IMR-90 (cell line): ENCODE measurements at places on chromosomes 4 and X. TPM values are rescaled to one million over a fixed set of nuclear protein-coding genes. Genes with fewer than 3 reads are reported as not detected.

MTNR1A gene
- not detected in 2 replicates for total RNA-seq

DNA sequence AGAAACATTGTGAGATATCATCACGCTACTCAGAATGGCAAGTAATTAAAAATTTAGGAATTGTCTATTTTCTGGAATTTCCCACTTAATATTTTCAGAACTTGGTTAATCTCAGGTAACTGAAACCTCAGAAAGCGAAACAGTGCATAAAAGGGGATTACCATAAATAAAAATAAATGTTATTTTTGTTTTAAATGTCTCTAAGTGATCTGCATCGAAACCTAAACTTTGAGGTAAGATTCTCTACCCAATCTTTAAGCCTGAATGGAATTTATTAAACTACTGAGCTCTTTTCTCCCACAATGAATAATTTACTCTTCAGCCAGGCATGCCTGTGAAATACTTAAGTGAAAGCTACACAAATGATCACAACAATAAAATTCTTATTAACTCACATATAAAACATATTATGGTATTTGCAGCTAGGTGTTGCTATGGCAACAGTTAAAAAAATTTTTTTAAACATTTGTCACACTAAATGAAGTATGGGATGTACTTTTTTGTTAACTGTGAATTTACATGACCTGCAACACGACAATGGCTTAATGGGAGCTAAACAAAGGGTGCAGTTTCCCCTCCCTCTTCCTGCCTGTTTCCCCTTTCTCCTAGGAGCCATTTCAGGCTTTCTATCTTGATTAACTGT lies 220.2 kb upstream of the PRPS2 start:
- H3K4me3 ChIP-seq = no peak overlapping the region
- H3K27ac ChIP-seq = no peak overlapping the region
- no peak for DNase-seq
- H3K4me1 ChIP-seq = no peaks in the 10 kb centered on the region

- DNase-seq = no peak
- no peaks in the 10 kb centered on the region for H3K27me3 ChIP-seq
- H3K4me1 ChIP-seq = no peaks in the 10 kb centered on the region
- H3K4me3 ChIP-seq = no peak overlapping the region
These were observed 18.6 kb downstream of the CEP135 start for GRCh38 chr4:55967376-55967775.

- H3K4me1 ChIP-seq = no peaks in the 10 kb centered on the region
- no peaks in the 10 kb centered on the region for H3K36me3 ChIP-seq
- H3K4me3 ChIP-seq = peak overlapping the region; percentile 76
- no peak for DNase-seq
These were observed 383 bp upstream of the TBC1D19 start for GRCh38 chr4:26583538-26583864.

MYOZ2 gene
- total RNA-seq = under 0.01 and 0.18 TPM in 2 replicates

PDS5A gene
- 33.5 and 53.0 TPM in 2 replicates for total RNA-seq

RRH gene
- not detected in 2 replicates for total RNA-seq

CFP gene
- total RNA-seq = under 0.01 TPM in 2 replicates

- H3K27ac ChIP-seq = no peak overlapping the region
- no peaks in the 10 kb centered on the region for H3K36me3 ChIP-seq
- no peaks in the 10 kb centered on the region for H3K27me3 ChIP-seq
- no peaks in the 10 kb centered on the region for H3K4me1 ChIP-seq
- no peak for DNase-seq
These were observed 1069.4 kb downstream of the C4orf33 start for GRCh38 chr4:130165381-130165780.

- H3K27ac ChIP-seq = no peak overlapping the region
- DNase-seq = no peak
- no peaks in the 10 kb centered on the region for H3K27me3 ChIP-seq
These were observed 10.7 kb downstream of the ATP8A1 start for GRCh38 chr4:42646013-42646784.

RAI2 gene
- not detected in 2 replicates for total RNA-seq

SPANXA1 gene
- not detected in 2 replicates for total RNA-seq

DNA sequence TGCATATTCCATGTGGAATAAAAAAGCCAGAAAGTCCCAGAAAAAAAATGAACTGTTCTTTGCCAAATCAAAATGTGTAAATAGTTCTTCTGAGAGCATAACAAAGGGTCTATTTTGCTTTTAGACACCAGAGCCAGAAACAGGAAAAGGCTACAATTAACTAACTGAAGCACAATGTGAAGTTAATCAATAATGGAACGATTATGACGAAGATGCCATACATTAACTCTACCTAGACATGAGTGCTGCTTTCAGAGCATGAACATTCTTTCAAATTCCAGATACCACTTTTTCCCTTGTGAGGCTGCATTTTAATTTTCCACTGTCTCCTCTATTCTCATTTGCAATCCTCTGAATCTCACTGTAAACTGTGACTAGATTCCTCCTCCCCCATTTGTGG lies 48.7 kb upstream of the PHOX2B start:
- peaks cover 11% of the 10 kb centered on the region for H3K27me3 ChIP-seq
- no peak overlapping the region for H3K27ac ChIP-seq
- no peaks in the 10 kb centered on the region for H3K36me3 ChIP-seq
- no peak for DNase-seq

- no peaks in the 10 kb centered on the region for H3K36me3 ChIP-seq
- no peaks in the 10 kb centered on the region for H3K4me1 ChIP-seq
- no peak overlapping the region for H3K27ac ChIP-seq
- no peaks in the 10 kb centered on the region for H3K27me3 ChIP-seq
These were observed 101.5 kb upstream of the C1GALT1C1 start for GRCh38 chrX:120731386-120731785.

GNRHR gene
- not detected in 2 replicates for total RNA-seq

TBC1D19 gene
- total RNA-seq = 17.6 and 31.4 TPM in 2 replicates

GRCh38 chr4:74123065-74123728 lies 24.2 kb upstream of the CXCL2 start:
- DNase-seq = peak; percentile 15
- H3K27ac ChIP-seq = no peak overlapping the region
- no peak overlapping the region for H3K4me3 ChIP-seq
- H3K36me3 ChIP-seq = no peaks in the 10 kb centered on the region

AFF2 gene
- total RNA-seq = 0.72 and 0.83 TPM in 2 replicates

IBSP gene
- total RNA-seq = not detected in 2 replicates

PDGFC gene
- total RNA-seq = 90.7 and 105 TPM in 2 replicates

DNA sequence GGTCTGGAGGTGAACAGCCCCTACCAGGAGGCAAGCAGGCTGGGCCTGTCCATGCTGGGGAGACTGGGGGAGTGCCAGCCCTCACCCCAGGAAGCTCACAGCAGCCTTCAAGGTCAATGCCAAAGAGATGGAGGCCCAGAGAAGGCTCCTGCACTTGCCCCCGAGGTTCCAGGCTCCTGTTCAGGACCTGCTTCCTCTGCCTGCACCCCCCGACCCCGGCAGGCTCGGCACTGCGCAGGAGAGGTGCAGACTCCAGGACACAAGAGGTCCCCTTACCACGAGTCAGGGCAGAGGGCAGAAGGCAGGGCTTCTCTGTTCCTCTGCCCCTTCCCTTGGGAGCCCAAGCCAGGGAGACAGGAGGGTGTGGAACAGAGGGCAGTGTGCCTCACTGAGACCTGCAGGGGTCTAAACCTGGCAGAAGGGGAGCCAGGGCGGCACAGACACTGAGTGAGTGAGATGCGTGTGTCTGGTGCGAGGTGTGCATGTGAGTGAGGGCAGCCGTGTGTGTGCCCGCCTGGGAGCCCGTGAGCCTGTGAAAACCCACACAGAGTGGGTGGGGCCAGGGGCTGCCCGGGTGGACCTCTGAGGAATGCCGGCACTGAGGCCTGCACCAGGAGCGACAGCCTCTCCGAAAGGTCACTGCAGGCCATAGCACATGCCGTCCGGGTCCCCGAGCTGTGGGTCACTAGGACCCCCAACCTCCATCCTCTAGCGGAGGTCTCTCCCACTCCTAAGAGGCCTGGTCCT lies 30.7 kb upstream of the FGFR3 start:
- peaks cover 4% of the 10 kb centered on the region; the same call in 1 of the 2 replicates for H3K4me1 ChIP-seq
- DNase-seq = no peak
- no peaks in the 10 kb centered on the region for H3K36me3 ChIP-seq
- H3K4me3 ChIP-seq = no peak overlapping the region
- H3K27ac ChIP-seq = no peak overlapping the region

CXCL3 gene
- 0.18 TPM in 1 of 2 replicates, not detected in the other for total RNA-seq

DNA sequence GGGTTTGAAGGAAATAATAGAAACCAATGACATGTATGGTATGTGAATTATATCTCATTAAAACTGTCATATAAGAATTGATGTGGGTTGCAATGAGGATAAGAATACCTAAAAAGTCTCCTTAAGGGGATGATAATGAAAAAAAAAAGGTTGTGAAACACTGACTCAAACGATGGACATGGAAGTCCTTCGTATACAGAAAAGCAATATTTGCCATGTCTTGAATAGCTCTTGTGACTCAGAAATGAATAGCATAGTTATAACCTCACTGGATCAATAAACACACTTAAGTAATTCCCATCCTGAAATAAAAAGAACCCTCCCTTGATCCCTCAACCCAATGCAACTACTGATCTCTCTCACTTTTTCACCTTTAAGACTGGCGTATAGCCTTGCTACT lies 89.7 kb downstream of the OPHN1 start:
- H3K27me3 ChIP-seq = no peaks in the 10 kb centered on the region
- H3K4me3 ChIP-seq = no peak overlapping the region
- no peak overlapping the region for H3K27ac ChIP-seq
- no peaks in the 10 kb centered on the region for H3K36me3 ChIP-seq
- DNase-seq = peak; percentile 72

DNA sequence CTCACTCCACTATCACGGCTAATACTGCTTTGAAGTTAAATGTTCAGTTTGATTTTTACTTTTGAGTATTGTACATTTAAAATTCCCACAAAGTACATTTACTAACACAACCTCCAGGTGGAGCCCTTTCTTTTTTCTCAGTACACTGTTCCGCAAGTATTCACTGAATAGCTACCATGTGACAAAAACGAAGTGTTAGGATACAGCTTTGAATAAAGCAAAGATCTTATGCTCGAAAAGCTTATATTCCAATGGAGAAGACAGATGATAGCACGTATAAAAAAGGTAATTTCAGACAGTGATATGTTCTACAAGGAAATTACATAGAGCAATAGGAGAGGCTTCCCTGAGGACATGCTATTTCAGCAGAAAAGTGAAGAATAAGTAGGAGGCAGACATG lies 60.7 kb upstream of the ABCG2 start:
- H3K27ac ChIP-seq = no peak overlapping the region
- DNase-seq = peak; percentile 56
- H3K4me3 ChIP-seq = no peak overlapping the region
- H3K4me1 ChIP-seq = no peaks in the 10 kb centered on the region
- H3K36me3 ChIP-seq = no peaks in the 10 kb centered on the region
- H3K27me3 ChIP-seq = peaks cover 6% of the 10 kb centered on the region

MAGEA2 gene
- total RNA-seq = not detected in 2 replicates
